ENCODE measurements at places on chromosomes 1 and 21. TPM values are rescaled to one million over a fixed set of nuclear protein-coding genes. Genes with fewer than 3 reads are reported as not detected.
A peak's percentile ranks its signal among the peaks of the same experiment; 100 is the strongest.

DNA sequence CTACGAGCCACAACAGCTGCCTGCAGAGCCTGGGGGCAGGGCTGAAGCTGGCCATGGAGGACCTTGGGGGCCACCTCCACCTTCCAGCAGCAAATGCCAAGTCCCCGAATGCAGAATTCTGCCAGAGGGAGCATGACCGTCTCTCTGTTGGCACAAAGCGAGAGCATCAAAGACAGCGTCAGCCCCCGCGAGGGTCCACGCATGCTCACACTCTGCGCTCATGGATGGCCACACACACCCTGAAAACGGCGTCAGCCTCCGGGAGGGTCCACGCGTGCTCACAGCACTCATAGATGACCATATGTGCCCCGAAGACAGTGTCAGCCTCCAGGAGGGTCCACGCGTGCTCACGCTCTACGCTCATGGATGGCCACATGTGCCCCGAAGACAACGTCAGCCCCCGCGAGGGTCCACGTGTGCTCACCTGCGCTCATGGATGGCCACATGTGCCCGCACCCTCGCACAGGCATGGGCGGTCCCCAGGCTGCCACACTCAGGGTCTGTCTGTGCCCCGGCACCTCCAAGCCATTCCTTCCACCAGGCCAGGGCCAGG is 46.5 kb downstream of the MORN1 start:
- H3K4me1 ChIP-seq = no peaks in the 10 kb centered on the region
- H3K4me3 ChIP-seq = no peak overlapping the region
- no peak overlapping the region for H3K27ac ChIP-seq
- no peaks in the 10 kb centered on the region for H3K36me3 ChIP-seq

GRCh38 chr1:8879922-8880676 is 1.6 kb upstream of the ENO1 start:
- H3K27ac ChIP-seq = peak overlapping the region; percentile 87
- H3K4me3 ChIP-seq = peak overlapping the region; percentile 95
- peaks cover 18% of the 10 kb centered on the region for H3K36me3 ChIP-seq
- H3K4me1 ChIP-seq = peaks cover 35% of the 10 kb centered on the region

DNA sequence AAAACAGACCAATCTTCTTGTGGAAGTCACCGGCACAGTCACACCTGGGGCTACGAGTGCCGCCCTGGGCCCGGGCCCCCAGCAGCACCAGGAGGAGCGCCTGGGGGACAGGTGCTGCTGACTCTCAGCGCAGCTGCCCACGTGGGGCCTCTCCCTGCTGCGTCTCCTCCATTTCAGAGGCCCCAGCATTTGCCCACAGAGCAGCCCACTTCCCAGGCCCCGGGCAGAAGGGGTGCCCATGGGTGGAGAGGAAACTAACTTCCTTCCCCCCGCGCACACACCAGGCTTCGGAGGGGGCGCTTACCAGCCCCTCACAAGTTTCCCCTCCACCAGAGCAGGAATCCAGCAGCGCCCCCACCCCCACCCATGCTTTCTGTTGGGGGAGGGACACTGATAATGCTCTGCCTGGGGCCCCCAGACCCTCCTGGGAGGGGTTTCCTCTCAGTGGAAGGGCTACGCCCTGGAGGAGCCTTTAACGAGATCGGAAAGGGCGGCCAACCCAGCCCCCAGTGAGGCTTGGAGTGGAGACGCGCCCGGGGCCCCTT is 440 bp downstream of the TNFRSF25 start:
- no peaks in the 10 kb centered on the region for H3K4me1 ChIP-seq
- H3K27me3 ChIP-seq = no peaks in the 10 kb centered on the region
- no peak overlapping the region for H3K27ac ChIP-seq

DNA sequence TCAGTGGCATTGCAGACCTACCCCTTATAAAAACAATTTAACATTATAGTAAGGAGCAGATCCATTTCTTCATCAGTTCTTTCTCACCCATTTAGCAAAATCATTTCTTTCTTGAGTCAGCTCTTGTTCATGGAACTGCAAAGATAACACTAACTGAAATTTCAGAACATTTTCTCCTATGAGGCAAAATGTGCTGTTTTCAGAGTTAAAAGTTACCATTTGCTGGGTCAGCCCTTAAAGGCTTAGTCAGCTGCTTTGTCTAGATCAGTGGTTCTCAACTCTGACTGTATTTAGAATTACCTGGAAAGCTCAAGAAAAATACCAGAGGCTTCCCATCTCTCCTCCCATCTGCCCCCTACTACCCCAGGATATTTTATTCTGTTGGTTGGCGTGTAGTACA is 12.2 kb downstream of the METTL13 start:
- H3K27ac ChIP-seq = peak overlapping the region; percentile 82
- H3K27me3 ChIP-seq = no peaks in the 10 kb centered on the region
- DNase-seq = peak; percentile 79
- H3K36me3 ChIP-seq = peaks cover 65% of the 10 kb centered on the region
- H3K4me3 ChIP-seq = no peak overlapping the region

GRCh38 chr1:228180959-228181644 is 15.5 kb downstream of the IBA57 start:
- no peaks in the 10 kb centered on the region for H3K36me3 ChIP-seq
- H3K27me3 ChIP-seq = no peaks in the 10 kb centered on the region
- H3K27ac ChIP-seq = no peak overlapping the region
- no peaks in the 10 kb centered on the region for H3K4me1 ChIP-seq
- no peak for DNase-seq

- H3K36me3 ChIP-seq = no peaks in the 10 kb centered on the region
- no peak overlapping the region for H3K4me3 ChIP-seq
- no peak for DNase-seq
- H3K27me3 ChIP-seq = no peaks in the 10 kb centered on the region
Observed at GRCh38 chr1:91799863-91800262, 86.1 kb downstream of the TGFBR3 start.

GRCh38 chr1:12230549-12231275 is 882 bp downstream of the VPS13D start:
- peaks cover 4% of the 10 kb centered on the region for H3K4me1 ChIP-seq
- H3K36me3 ChIP-seq = peaks cover 5% of the 10 kb centered on the region
- peaks cover 4% of the 10 kb centered on the region for H3K27me3 ChIP-seq
- DNase-seq = peak; percentile 93

GRCh38 chr1:205354259-205355074 is 2.3 kb downstream of the KLHDC8A start:
- peaks cover 8% of the 10 kb centered on the region for H3K4me1 ChIP-seq
- H3K4me3 ChIP-seq = no peak overlapping the region
- DNase-seq = peak; percentile 67
- H3K36me3 ChIP-seq = no peaks in the 10 kb centered on the region
- H3K27me3 ChIP-seq = peaks cover 16% of the 10 kb centered on the region

GRCh38 chr1:200684015-200684414 is 14.3 kb upstream of the DDX59 start:
- H3K27me3 ChIP-seq = no peaks in the 10 kb centered on the region
- H3K4me1 ChIP-seq = no peaks in the 10 kb centered on the region
- DNase-seq = no peak
- no peak overlapping the region for H3K27ac ChIP-seq
- H3K4me3 ChIP-seq = no peak overlapping the region

GRCh38 chr1:109369167-109369746 is 28.5 kb downstream of the SORT1 start:
- H3K27ac ChIP-seq = peak overlapping the region; percentile 98
- no peaks in the 10 kb centered on the region for H3K27me3 ChIP-seq

DNA sequence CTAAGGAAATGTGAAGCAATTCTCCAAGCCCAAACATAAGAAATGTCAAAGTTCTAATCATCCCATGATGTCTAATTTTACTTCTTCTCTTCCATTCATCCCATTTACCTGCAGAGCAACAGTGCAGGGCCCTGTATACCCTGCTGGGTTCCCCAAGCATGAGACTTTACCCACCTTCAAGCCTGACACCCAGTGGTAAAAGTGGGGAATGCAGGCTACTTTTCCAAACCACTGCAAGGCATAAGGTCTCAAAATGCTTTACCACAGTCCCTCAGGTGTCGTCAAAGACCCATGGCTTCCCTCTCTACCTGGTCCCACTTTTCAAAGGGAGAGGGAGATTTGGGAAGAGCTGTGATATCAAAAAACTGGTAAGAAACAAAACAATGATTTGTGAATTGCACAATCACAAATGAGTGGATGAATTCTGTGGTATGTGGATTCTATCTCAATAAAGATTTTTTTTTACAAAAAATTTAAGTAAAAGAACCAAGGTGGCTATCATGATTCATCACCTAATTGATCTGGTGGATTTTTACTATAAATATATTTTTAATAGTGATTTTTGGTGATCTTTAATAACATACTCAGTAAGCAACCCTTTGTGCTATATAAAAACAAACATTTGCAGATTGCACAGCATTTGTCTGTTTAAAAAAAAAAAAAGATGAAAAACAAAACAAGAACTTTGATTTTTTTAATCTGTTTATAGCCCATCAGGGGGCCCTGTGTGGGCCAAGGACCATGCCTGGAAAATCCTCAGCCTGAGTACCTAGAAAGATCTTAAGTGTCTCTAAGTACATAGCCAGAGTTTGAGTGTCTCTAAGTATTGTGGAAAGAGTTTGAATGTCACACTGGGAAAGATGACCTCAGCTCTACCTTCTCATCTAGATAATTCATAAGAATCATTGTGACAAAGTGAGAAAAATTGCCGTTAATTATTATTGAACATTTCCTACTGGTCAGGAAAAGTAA is 73.1 kb upstream of the GJB5 start:
- H3K27ac ChIP-seq = no peak overlapping the region
- H3K4me3 ChIP-seq = no peak overlapping the region
- no peaks in the 10 kb centered on the region for H3K36me3 ChIP-seq

GRCh38 chr1:117128323-117129079 is 7.0 kb upstream of the TRIM45 start:
- H3K27me3 ChIP-seq = peaks cover 18% of the 10 kb centered on the region
- no peak overlapping the region for H3K27ac ChIP-seq
- H3K36me3 ChIP-seq = no peaks in the 10 kb centered on the region
- no peak overlapping the region for H3K4me3 ChIP-seq

DNA sequence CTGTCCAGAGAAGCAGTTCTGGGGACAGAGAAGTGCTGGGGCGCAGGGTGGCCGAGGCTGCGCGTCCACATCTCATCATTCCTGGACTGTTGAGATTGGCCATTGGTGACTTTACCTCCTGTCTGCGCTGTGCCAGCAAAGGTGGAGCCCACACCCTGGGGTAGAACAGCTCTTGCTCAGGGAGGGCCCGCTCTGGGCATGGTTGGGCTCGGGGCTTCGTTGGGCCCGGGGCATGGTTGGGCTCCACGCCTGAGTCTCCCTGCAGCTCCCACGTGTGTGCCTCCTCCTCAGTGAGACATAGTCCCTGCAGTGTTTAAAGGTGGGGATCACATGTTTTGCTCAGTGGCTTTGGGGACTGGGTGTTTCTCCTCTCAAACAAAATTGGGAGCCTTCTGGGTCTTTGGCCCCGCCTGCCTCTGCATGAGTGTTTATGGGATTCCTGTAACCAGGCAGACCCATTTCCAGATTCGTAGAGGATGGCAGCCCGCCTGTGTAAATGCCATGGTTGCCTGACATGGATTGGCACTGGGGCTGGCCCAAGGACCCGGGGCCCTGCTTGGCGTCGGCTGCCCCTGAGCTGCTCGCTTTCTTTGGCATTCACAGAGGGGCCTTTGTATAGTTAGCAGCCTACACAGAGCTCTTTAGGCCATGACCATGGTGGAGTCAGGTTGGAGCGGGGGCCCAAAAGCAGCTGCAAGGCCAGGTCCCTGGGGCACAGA is 104.6 kb downstream of the TLR5 start:
- H3K27me3 ChIP-seq = peaks cover 36% of the 10 kb centered on the region
- no peak overlapping the region for H3K4me3 ChIP-seq
- DNase-seq = no peak

DNA sequence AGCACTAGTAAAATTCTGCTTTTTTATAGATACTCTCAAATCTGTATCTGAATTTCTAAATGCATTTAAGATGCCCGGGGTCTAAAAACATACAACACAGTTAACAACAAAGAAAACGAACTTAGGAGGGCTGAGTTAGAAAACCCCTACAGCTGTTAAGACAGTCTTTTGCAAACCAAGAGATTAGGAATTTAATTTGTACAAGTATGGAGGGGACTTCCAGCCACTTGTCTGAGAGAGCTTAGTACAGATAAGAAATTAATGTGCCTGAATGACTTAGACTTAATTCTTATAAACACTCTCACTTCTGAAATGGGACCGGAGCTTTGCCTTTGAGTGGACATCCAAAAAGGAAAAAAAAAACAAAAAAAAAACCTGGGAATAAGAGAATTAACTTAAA is 61.6 kb downstream of the SMYD3 start:
- H3K27me3 ChIP-seq = no peaks in the 10 kb centered on the region
- peaks cover 5% of the 10 kb centered on the region for H3K4me1 ChIP-seq
- H3K4me3 ChIP-seq = no peak overlapping the region
- DNase-seq = peak; percentile 5
- H3K27ac ChIP-seq = no peak overlapping the region

SLC6A17 gene
- total RNA-seq = under 0.01 TPM

RBM11 gene
- total RNA-seq = under 0.01 TPM

FCRL4 gene
- not detected for total RNA-seq
